Stimulated activated CD4-positive, alpha-beta T cell treated with anti-CD3 and anti-CD28 coated beads, Interleukin-2, amount 100 ng/mL, for 48 hours (primary cell): ENCODE measurements at places on chromosomes 13 and 19.

DNA sequence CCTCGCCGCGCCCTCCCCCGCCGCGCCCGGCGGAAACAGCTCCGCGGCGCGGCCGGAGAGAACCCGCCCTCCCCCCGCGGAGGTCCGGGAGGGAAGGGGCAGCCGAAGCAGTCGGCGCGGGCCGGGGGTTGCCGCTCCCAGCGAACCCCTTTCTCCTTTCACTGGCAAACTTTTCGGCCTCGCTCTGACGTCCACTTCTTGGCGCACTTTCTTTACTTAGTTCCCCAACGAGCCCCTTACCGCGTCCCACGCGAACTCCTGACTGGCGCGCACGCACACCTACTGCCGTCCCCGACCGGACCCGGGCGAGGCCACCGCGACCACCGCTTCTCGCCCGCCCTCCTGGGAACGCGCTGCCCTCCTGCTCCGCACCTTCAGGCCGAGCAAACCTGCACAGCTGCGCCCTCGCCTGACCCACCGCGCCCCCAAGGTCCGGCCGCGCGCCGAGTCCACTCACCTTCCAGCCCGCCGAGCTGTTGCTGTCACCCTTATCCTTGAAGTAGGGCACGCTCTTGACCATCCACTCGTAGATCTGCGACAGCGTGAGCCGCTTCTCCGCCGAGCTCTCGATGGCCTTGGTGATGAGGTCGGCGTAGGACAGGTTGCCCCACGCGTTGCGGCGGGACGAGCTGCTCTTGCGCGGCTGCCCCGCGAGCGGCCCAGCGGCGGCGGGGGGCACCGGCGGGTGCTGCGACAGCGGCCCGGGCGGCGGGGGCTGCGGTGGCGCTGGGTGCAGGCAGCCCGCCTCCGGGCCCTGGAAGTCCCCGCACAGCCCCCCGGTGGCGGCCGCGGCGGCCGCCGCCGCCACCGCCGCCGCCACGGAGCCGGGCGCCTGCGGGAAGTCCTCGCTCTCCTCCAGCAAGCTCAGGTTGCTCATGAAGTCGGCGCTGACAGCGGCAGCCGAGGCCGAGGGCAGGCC lies 1.1 kb downstream of the FOXO1 start:
- DNase-seq, result peak; percentile 30

DNA sequence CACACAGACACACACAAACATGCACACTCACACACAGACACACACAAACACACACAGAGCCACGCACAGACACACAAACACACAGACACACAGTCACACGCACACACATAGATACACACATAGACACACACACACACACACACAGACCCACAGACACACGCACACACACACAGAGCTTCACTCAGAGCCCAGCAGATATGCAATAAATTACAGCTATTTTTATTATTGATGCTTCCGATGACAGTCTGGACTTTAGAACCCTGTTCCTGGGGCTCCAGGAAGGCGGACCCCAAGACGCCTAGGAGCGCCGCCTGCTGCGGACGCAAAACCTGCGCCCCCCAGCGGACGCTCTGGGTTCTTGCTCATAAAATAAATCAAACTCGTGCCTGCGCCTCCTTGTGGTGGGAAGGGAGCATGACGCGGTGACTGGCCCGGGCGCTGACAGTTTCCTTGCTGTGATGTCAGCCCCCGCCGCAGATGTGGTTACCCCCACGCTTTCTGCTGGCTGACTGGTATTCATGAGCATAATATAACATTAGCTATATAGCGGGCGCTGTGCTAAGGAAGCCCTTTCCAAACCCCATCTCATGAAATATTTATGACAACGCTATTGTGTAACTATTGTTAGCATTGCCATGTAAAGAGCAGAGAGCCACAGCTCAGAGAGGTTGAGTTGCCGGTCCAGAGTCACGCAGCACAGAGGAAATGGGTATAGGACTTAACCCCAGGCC lies 64.4 kb upstream of the TM9SF2 start:
- peak; percentile 96 for DNase-seq

DNA sequence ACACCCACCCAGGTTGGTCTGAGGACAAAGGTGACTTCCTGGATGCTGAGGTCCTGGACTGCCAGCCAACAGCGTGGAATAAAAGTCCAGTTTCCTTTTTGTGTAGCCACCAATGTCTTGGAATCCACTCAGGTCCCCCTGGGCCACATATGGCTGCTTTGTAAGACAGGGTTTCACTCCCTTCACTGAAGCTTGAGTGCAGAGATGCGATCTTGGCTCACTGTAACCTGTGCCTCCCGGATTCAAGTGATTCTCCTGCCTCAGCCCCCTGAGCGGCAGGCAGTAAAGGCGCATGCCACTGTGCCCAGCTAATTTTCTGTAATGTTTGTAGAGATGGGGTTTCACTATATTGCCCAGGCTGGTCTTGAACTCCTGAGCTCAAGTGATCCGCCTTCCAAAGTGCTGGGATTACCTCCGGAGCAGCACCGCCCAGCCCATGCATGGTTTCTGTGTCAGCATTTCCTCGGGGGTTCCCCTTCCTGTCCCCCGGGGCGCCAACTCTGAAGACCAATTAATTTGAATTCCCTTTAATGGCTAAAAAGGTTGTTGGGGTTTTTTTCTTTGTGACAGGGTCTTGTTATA lies 17.5 kb downstream of the KANK2 start:
- DNase-seq, result no peak

GRCh38 chr13:40152922-40153321 lies 497.5 kb downstream of the COG6 start:
- DNase-seq, result no peak

GRCh38 chr13:66087269-66087710 lies 1142.8 kb downstream of the PCDH9 start:
- no peak for DNase-seq

DNA sequence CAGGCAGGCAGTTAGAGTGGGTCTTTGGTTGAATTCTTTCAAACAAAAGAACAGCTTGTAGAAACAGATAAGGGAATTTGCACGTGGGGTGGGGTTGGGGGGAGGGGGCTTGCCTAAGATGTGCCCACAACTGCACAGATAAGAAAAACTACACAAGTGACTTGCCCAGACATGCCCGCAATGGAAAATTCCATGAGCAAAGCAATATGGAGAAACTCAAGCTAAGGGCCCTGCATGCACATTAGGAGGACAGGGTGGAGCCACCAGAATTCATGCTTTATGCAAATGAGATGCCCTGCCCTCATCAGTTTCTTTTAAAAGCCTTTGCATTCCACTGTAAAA lies 755.6 kb upstream of the MIR17HG start:
- no peak for DNase-seq

DNA sequence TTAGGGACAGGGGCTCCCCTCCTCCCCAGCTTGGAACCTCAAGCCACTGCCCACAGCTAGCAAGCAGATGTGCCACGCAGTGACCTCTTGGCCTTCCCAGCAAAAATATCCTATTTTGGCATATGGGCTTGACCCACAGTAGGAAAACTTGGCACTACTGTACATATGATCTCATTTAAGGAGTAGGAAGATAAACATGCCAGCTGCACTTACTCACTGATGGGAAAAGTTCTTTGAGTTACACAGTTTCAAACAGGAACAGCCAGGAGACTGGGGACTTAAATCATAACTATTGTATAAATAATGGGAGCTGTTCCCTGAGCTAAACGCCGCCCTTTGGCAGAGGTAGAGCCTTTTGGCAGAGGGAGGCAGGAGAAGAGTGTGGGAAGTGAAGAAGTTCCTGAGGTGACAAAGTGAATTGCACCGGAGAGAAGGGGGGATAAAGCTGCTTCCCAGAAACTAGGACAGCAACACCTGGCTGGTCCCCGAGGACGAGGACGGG lies 6.1 kb downstream of the SACS start:
- no peak for DNase-seq

DNA sequence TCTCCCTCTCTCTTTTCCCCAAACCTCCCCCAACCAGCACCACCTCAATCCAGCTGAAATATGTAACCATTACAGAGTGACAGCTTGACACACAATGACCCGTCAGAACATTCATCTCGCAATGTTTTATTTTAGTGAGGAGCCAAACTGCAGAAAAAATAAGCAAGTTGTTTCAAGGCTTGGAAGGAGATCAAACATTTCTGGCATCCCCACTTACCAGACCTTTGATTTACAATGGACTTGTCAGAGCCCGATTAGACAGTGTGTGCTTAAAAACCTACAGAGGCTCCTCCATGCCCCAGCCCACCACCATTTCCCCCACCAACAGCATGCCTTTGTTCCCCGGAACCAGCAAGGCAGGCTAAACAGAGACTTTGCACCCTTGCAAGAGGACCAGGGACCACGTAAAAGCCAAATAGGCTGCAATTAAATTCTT lies 382.8 kb upstream of the ZNF507 start:
- no peak for DNase-seq

- DNase-seq, result no peak
Observed at GRCh38 chr13:79548902-79549301, 67.9 kb downstream of the NDFIP2 start.
